A549 treated with CpdA at 1 μM for 4 hours (cell line): ENCODE measurements at places on chromosomes 16 and 17. TPM values are rescaled to one million over a fixed set of nuclear protein-coding genes. Genes with fewer than 3 reads are reported as not detected.

MXRA7 gene
- 58.7 to 65.6 TPM (median 62.3 TPM) in 5 replicates for total RNA-seq

RNF227 gene
- total RNA-seq: 1.1 to 2.5 TPM (median 1.4 TPM) in 5 replicates

CHD9NB gene
- total RNA-seq: 0.97 to 1.7 TPM (median 1.3 TPM) in 5 replicates

CLDN7 gene
- 0.54 to 0.90 TPM (median 0.62 TPM) in 5 replicates for total RNA-seq

ACSM2A gene
- not detected in 5 replicates for total RNA-seq

KRTAP2-3 gene
- 0.08 TPM in 1 of 5 replicates, not detected in the others for total RNA-seq

KRTAP4-1 gene
- total RNA-seq: 0.07 to 0.56 TPM (median 0.26 TPM) in 4 of 5 replicates, not detected in the other

ZG16 gene
- total RNA-seq: not detected in 5 replicates

NEUROD2 gene
- total RNA-seq: 0.03 TPM in 1 of 5 replicates, not detected in the others

KRTAP4-7 gene
- total RNA-seq: not detected in 5 replicates

PARN gene
- 35.0 to 52.4 TPM (median 35.8 TPM) in 5 replicates for total RNA-seq

APOBR gene
- total RNA-seq: 0.03 to 0.07 TPM (median 0.03 TPM) in 3 of 5 replicates, not detected in the others

ANKFN1 gene
- not detected in 5 replicates for total RNA-seq

EVI2A gene
- total RNA-seq: not detected in 5 replicates

TNFSF12 gene
- 9.6 to 13.5 TPM (median 10.4 TPM) in 5 replicates for total RNA-seq

CDRT15 gene
- total RNA-seq: not detected in 5 replicates

HLF gene
- 0.08 to 0.33 TPM (median 0.27 TPM) in 5 replicates for total RNA-seq

GNGT2 gene
- total RNA-seq: 0.16 to 0.64 TPM (median 0.27 TPM) in 5 replicates

NHERF1 gene
- 31.8 to 50.4 TPM (median 46.4 TPM) in 5 replicates for total RNA-seq

ELMO3 gene
- 0.66 to 1.4 TPM (median 1.3 TPM) in 5 replicates for total RNA-seq
